ENCODE measurements at places on chromosomes 11 and 22.

GRCh38 chr11:76524461-76524860, 79.6 kb downstream of the EMSY start:
- no peak for DNase-seq

DNA sequence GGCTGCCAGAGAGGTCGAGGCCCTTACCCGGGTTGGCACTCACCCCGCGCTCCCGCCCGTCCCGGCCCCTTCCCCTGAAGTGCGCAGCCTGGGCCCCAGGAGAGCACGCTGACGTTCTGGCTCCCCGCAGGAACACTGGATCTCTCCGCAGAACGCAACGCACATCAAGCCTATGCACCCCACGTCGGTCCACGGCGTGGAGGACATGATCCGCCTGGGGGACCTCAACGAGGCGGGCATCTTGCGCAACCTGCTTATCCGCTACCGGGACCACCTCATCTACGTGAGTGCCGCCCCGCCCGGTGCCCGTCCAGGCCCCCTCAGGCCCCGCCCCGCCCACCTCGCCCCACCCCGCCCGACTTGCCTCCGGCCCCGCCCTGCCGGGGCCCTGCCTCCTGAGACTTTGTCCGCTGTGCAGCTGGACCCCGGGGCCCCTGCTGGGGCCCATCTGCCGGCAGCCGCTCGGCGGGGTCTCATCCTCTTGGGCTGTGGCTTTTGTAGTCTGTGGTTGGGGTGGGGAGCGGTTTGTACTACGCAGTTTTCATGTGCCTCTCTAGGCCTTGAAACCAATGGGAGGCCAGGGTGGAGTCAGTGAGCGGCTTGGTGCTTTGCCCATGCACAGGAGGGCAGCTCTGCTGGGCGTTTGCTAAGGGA, 19.7 kb downstream of the MYO7A start:
- DNase-seq: no peak

DNA sequence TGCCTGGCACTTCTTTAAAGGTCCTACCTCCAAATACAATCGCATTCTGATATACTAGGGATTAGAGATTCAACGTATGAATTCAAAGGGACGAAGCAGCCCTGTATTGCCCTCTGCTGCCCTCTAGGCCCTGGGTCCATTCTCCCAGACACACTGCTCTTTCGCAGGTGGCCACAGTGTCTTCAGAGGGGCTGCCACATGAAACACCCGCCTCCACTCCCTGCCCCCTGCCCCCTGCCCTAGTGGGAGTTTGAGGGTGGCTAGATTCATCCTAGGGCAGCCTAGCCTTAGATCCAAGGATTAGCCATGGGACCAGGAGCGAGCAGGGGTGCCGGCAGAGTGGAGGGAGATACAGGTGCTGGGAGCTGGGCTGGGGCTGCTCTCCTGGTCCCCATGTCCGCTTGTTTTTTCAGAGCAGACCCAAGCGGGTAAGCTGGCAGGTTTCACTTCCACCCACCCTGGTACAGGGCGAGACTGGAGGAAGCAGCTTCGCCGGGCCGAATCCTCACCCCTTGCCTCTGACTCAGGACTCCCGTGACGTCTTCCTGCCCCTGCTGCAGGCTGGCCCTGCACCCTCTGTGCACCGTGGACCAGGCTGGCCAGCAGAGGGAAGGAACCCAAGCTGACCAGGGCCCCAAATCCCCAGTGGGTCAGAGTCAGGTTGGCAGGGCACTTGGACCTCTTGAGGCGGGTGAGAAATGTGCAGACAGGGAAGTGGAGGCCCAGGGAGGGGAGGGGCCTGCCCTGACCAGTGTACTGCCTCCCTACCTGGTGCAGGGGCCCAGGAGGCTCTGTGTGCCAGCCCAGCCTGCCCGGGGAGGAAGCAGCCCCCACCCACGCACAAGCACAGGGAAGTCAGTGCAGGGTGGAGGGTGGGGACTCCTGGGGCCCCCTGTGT, 28.4 kb upstream of the HMOX1 start:
- peak; percentile 21 for DNase-seq

DNA sequence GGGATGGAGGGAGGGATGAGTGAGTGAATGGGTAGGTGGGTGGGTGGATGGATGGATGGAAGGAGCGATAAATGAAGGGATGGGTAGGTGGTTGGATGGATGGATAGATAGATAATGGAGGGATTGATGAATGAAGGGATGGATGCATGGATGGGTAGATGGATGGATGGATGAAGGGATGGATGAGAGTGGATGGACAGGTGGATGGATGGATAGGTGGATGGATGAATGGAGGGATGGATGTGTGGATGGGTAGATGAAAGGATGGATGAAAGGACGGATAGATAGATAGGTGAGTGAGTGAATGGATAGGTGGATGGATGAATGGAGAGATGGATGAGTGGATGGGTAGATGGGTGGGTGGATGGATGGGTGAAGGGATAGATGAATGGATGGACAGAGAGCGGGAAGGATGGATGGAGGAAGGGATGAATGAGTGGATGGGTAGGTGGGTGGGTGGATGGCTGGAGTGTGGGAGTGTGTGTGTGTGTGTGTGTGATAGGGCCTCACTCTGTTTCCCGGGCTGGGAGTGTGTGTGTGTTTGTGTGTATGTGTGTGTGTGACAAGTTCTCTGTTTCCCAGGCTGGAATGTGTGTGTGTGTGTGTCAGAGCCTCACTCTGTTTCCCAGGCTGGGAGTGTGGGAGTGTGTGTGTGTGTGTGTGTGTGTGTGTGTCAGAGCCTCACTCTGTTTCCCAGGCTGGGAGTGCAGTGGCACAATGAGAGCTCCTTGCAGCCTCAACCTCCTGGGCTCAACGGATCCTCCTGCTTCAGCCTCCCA, 2.1 kb upstream of the PRR33 start:
- DNase-seq: no peak

DNA sequence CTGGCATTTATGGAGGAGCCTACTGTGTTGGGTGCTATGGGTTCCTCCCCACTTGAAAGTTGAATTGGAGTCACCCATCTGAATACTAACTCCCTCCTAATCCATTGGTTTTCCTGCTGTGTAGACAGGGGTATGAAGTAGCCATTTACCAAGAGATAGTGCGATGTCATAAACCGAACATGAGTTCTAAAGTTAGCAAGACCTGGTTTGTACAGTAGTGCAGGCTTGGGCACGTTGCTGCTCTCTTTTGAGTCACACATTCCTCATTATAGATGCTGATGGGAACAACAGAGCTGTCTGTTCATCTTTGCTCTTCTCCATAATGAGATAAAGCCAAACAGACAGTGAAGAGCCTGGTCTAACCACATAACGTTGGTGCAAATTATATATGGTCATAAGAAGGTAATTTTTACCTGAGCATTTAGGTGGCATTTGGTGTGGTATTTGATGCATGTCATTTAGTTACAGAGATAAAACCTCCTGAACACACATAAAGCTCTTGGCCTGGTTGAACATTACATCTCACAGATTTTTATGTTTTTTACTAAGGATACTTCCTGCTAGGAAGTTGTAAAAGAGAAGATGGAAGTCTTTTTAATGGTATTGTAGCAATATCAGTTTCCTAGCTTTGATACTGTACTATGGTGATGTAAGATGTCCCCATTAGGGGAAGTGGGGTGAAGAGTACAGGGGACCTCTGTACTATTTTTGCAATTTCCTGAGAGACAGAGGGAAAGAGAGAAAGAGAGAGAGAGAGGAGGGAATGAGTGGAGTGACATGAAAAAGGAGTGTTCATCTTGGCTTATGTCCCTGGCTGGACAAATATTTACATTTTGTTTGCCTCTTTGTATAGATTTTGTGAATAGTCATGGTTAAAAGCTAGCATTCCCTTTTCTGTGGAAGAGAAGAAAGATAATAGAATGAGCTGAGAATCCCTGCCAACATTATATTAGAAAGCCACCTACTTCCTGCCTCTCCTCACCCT, 27.9 kb downstream of the GRAP2 start:
- DNase-seq: no peak

GRCh38 chr11:128053981-128054931, 533.1 kb downstream of the ETS1 start:
- DNase-seq: no peak

DNA sequence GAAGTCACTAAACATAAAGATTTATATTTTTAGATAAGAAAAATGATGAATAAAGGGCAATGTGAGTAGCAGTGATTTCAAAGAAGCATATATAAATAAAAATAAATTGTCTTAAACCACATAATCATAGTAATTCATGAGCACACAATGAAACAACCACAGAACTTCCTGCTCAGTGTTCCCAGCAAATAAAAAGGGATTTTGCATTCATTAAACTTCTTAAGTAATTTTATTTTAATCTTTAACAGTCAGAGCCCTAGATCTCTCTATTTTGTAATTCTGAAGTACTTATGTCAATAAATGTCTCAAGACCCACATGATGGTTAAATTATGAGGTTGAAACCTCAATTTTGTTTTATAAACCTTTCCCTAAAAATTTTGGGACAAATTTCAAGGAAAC, 14.5 kb upstream of the MMP20 start:
- no peak for DNase-seq

DNA sequence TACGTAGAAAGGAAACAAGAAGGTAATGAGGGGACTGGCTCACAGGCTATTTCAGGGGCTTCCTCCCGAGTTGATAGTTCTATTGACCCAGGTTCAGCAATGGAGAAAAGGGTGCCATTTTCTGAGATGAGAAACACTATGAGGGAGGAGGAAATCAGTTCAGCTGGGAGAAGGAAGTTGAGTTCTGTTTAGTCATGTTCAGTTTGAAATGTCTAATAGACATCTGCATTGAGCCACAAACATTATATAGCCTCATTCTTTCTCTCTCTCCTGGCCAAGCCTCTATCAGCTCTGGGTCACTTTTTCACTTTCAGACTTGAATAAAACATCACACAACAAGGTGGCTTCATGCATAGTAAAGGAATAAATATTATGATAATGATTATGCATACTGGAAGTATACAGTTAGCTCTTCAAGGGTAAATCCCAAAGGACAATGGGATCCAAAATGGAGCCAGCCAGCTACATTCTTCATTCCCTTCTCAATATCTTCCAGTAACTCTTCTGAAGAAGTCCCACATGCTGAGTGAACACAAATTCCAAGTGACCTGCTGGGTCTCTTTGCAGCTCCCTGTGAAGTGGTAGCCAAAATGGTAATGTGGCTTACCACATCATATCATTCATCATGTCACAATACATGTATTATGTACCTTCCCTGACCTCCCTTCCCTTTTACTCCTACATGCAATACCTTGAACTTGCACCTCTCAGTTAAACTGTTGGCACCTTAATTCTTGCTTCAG, 80.9 kb upstream of the CD44 start:
- DNase-seq: no peak

DNA sequence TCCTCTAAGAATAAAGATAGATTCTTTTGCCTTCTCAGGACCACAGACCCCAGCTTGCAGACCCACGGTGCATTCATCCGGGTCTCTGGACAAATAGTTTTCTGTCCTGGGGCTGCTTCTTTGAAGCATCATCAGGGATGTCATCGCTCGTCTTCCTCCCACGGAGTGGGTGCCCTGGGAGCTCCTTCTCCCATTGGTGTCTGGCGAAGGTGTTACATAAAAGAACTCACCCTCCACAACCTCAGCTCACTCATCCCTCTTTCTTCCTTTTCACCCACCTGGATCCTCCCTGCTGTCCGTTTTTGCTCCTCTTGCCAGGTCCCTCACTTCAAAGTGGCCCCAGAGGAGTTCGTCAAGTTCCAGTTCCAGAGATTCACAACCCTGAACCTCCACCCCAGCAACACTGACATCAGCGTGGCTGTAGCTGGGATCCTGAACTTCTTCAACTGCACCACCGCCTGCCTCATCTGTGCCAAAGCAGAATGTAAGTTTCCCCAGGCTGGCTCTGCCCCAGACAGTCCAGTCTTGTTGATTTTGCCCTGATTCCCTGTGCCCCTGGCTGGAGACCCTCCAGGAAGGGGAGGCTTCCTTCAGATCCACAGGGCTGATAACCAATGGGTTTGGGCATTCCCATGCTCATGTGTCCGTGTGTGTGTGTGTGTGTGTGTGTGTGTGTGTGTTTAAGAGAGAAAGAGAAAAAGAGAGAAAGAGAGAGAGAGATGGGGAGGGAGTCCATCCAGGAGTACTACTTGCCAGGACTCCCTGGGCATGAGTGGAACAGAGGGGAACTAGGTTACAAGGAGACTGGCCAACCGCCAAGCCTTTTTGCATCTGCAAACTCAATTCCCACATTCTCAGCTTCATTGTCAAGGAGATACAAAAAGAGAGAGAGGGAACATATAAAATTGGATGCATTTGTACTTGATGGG, 204.2 kb upstream of the TBCEL start:
- DNase-seq: no peak

DNA sequence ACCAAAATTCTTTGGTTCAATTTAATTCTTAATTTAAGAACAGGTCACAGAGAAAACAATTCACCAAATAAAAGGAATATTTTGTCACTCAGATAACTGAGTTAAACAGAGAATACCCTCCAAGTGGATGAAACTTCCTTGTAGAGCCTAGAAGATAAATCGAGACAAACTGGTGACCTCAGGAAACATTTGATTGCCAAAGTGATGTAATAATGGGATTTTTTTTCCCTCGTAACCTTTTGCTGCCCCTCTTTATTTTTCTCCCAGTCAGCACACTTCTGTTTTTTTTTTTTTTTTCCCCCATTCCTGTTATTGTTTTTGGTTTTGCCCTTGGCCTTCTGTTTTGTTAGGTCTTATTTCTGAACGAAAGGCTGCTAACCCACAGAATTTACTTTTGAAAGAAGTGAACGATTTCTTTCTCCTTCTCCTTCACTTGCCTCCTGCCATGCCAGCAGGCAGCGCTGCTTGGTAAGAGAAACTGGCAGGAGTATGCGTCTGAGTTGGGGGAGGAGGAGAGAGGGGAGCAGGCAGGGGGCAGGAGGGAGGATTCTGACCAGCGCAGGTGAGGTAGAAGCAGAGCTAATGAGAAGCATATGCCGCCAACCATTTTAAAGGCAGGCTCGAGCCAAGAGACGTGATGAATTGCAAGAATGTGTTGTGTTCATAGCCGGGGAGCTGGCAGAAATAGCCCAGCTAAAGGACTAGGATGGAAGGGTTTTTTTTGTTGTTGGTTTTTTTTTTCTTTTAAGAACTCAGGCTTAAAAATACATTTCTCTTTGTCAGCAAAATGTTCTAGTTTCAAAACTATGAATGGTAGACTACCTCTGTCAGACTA, 121.9 kb upstream of the MTMR2 start:
- DNase-seq: no peak

DNA sequence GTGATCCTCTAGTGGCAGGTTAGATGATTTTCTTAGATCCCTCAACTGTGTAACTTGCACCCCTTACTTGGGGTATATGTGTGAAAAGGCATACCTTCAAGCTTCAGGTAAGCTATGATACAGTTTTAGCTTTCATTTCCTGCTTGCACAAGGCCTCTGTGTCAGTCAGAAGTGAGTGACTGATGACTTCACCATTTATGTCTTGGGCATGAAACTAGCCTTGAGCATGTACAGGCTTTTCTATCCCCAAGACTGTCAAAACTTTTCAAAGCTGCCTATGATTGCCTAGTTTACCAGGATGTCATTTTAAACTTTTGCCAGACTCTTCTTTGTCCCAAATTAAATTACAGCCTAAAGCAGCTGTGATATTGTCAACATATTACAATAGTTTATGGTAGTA, 286.1 kb upstream of the CNTN5 start:
- DNase-seq: no peak

Data from neural crest cell (in vitro differentiated cells).